ENCODE measurements at places on chromosomes 6 and 20.

GRCh38 chr20:21387528-21387927, 9.8 kb downstream of the NKX2-4 start:
- DNase-seq, result no peak

- no peak for DNase-seq
Observed at GRCh38 chr20:23955896-23956295, 32.7 kb downstream of the GGTLC1 start.

DNA sequence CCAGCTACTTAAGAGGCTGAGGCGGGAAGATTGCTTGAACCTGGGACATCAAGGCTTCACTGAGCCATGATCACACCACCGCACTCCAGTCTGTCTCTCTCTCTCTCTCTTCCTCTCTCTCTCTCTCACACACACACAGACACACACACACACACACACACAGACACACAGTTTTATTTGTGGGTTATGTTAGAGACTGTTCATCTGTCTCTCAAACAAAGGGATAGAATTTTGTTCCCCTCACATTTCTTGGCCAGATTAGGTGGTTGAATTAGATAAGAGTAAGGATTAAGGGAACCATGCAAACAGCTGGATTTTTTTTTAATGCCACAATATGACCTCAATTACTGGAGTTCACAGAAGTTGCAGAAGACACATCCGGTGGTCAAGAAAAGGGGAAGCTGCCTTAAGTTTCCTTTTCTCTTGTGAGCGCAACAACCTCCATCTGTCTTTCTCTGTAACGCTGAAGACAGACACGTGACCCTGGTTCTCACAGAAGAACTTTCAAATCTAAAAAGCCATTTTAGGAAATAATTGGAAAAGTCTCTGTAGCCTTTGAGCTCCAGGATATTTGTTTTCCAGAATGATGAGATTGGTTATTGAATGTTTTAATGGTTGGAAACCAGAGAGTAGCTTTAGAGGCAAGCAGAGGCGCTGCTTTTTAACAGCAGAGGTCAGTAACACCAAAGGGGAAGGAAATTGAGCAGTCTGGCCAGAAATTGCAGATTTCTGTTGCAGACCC, 32.9 kb upstream of the LGSN start:
- DNase-seq, result peak; percentile 21

- peak; percentile 31 for DNase-seq
Observed at GRCh38 chr6:153117986-153118879, 12.8 kb downstream of the RGS17 start.

GRCh38 chr20:34984756-34985261, 29.1 kb downstream of the MYH7B start:
- DNase-seq, result no peak

DNA sequence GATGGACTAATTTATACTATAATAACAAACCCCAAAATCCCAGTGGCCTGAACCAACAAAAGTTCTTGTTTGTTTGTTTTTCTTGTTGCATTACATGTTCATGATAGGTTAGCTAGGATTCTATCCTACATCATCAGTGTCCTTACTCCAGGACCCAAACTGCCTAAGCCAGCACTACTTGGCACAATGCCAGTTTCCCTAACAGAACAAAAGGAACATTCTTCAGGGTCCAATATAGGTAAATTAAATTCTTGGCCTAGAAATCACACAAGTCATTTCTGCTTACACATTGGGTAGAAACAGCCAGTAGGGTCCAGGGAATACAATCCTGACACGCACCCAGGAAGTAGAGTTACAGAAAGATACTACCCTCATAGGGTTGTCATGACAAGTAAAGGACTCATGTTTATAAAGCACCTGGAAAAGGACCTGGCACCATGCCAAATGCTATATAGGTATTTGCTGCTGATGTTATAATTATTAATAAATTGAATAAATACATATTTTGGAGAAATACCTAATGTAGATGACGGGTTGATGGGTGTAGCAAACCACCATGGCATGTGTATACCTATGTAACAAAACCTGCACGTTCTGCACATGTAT, 38.8 kb downstream of the RCAN2 start:
- no peak for DNase-seq
